GM04504 (cell line): ENCODE measurements at places on chromosomes 2 and 18.

- no peak for DNase-seq
Measured at GRCh38 chr2:238790833-238791230, 57.1 kb upstream of the TWIST2 start.

DNA sequence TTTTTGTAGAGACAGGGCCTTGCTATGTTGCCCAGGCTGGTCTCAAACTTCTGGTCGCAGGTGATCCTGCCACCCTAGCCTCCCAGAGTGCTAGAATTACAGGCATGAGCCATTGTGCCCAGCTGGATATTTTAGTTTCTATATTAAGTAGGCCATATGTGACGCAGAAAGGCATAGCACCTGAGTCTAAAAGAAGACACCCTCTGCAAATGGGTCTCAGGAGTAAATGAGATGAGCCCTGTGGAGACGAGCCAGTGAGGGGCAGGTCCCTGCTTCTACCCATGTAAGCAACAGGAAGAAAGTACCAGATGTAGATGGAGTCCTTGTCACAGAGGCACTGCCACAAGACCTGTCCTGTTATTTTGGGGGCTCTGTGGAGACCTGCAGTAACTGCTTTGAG lies 322.4 kb downstream of the PTPRM start:
- DNase-seq: no peak

DNA sequence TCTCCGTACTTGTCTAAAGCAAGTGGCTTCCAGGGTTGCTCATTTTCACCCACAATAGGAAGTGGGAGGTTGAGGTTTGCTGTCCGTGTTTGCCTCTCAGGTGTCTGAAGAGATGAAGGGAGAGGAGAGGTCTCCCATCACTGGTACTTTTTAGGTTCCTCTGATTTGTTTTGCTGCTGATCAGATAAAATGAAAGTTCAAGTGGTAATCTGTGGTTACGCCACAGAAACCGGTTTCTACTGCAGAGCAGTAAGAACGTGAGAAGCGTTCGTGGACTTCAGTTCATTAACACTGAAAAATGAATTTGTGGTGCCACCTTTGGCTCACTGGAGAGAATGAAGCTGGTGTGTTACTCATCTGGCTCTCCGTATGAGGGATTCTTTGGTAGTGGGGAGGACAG lies 118.2 kb downstream of the GBX2 start:
- DNase-seq: no peak

DNA sequence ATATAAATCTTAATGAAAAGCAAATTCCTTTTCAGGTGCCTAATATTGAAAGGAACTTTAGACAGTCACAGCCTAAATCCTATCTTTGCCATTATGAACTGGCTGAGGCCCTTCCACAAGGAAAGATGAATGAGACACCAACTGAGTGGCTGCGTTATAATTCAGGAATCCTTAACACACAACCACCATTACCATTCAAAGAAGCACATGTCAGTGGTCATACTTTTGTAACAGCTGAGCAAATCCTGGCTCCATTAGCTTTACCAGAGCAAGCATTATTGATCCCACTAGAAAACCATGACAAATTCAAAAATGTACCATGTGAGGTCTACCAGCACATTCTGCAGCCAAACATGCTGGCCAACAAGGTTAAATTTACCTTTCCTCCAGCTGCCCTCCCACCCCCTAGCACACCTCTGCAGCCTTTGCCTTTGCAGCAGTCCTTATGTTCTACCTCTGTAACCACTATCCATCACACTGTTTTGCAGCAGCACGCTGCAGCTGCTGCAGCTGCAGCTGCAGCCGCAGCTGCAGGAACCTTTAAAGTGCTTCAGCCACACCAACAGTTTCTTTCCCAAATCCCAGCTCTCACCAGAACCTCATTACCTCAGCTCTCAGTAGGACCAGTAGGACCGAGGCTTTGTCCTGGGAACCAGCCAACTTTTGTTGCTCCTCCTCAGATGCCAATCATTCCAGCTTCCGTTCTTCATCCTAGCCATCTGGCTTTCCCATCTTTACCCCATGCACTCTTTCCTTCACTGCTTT lies 340.1 kb downstream of the ZNF804A start:
- no peak for DNase-seq

GRCh38 chr2:206836722-206837121 lies 71.3 kb downstream of the FASTKD2 start:
- no peak for DNase-seq

DNA sequence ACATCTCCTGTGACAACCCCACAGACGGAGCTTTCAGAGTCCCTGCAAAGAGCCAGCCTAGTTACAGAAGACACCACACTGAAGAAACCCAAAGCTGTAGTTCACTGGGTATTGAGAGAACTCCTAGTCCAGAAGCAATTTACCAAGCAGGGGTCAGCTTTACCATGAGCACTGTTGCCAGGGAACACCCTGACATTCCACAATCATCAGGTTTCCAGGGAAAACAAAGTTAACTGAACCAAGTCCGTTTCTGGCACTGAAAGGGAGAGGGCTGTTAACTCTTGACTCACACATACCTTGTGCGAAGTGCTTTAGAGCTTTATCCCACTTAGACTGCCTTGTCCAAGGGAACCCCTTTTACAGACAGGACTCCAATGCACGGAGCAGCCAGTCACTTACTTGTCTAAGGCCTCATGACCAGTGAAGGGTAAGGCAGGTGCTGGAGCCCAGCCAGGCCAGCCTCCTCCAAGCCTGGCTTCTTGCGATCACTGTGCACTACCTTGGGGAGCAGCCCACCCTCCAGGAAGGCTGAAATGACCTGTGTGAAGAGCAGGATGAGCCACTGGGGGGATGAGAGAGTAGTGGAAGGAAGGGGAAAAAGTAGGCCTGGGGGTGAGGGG lies 53.9 kb downstream of the REEP1 start:
- no peak for DNase-seq

- DNase-seq: no peak
Measured at GRCh38 chr2:23656597-23656973, 270.3 kb downstream of the ATAD2B start.

- no peak for DNase-seq
Measured at GRCh38 chr2:236621786-236622185, 52.2 kb downstream of the ACKR3 start.

GRCh38 chr18:3115447-3116030 lies 102.6 kb upstream of the LPIN2 start:
- DNase-seq: no peak

DNA sequence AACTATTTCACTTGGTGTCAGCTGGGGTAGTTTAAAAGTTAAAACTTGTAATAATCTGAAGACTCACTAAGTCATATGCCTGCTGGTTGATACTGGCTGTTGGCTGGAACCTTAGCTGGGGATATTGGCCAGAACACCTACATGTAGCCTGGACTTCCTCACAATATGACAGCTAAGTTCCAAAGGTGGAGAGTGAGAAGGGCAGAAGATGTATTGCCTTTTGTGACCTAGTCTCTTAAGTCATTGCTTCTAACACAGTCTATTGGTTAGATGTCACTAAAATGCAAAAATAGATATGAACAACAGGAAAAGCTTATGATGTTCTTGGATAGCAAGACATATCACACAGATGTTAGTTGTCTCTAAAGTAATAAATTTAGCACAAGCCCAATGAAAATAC lies 113.2 kb upstream of the CHAC2 start:
- DNase-seq: no peak

- no peak for DNase-seq
Measured at GRCh38 chr18:46421973-46422551, 235.0 kb downstream of the LOXHD1 start.

DNA sequence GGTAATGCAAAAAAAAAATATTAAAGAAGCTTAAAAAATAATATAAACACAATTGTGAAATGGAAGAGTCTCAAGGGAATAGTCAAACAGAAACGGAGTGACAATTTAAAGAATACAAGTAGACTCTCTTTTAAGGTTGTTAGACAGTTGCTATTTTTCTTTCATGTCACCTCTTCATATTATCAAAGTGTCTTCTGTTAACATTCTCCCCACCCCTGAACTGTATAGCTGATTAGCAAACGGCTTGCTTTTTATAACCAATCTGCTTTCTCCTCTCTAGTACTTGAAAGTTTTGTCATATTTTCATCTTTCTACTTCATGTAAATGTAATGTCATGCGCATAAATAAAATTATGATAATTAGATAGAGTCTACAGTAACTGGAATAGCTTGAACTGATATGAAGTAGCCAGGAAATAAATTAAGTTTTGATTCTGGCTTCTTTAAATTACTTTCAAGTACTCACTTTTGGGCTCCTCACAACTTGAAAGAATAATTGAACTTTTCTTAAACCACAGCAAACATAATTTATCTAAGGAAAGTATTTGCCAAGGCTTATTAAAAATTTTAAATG lies 37.0 kb downstream of the BARD1 start:
- no peak for DNase-seq

- no peak for DNase-seq
Measured at GRCh38 chr2:71604726-71605120, 151.4 kb downstream of the DYSF start.

DNA sequence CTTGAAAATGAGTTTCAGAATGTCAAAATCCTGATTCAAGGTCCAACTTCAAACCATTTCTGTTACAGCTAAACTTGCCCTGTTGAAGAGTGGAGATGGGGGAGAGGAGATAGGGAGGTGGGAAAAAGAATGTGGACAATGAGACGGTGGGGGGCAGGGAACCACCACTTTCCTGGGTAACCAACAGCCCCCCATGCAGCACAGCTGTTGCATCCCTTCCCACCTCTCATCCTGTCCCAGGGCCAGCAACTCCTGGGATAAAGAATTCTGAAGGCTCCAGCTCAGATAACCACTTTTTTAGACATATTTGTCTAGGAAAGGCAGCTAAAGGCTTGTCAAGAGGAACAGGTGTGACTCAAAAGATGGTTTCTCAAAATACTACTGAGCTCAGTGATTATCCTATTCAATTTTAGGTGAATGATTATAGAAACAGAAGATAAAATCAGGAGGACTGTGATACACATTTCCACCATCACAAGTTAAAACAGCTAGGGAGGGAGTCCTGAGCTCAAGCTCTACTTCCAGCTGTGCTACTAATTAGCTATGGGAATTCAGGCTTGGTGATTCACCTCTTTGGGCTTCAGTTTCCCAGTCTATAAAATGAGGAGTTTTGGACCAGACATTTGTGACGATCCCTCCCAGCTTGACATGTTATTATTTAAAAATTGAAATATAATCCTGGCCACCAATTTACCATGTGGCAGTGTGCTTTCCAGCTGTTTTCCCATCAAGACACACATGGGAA lies 36.3 kb downstream of the HDHD2 start:
- DNase-seq: peak; percentile 82

DNA sequence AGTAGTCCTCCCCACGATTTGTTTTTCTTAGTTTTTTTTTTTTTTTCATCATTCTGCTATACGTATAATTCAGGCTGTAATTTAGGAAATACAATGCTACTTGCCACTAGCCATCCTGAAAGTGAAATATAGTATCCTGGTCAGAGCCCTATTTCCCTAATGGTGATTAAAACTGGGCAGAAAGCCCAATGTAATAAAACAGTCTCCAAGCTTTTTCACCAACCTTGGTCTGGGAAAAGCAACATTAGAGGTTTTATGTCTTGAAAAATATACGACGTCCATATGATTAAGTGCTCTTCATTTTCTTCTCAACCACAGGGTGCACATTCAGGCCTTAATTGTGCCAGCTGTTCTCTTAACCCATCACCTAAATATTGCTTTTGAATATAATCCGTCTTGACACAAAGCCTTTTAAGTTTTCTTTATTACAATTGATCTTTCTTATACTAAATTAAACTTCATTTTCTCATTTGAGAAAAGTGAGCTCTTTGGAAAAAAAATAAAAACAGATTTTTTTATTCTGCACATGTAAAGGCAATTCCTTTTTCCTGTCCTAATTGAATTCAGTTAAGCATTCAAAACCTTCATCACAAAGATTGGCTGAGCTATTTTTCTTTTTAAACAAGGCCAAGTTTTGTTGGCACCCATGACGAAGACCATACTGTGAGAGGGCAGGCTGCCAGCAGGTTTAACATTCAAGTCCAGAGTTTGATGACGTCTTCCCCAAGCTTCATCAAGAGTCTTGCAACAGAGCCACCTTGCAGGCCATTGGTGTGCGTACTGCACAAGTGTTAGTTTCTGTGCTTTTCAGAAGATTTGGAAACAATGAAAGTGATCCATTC lies 52.7 kb downstream of the MAP2 start:
- peak; percentile 35 for DNase-seq

DNA sequence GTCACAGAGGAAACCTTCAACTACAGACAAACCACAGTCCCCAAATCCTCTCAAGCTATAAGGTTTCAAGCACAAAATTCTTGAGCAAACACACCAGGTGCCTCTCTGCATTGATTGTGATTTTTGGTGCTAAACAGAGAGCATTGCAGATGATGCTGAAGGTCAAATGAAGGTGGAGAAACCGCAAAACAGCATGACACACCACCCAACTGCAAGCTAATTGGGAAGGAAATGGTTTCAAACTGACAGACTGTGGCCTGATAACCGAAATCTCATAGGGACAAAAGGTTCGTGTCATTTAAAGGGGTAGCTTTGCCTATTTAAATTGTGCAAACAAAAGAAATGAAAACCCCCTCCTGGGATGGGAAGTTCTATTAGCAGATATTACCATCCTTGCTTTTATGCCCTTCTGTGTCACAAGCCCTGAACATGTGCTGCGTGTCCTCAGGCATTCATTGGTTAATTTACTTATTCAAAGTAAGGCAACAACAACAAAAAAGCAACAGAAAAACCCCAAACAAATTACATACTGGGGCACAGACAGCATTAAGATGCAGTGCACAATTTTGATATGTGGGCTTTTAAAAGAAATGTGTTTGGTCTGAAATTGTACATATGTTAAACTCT lies 154.9 kb downstream of the AQP4 start:
- no peak for DNase-seq

GRCh38 chr2:204110338-204110741 lies 173.8 kb downstream of the ICOS start:
- DNase-seq: no peak

DNA sequence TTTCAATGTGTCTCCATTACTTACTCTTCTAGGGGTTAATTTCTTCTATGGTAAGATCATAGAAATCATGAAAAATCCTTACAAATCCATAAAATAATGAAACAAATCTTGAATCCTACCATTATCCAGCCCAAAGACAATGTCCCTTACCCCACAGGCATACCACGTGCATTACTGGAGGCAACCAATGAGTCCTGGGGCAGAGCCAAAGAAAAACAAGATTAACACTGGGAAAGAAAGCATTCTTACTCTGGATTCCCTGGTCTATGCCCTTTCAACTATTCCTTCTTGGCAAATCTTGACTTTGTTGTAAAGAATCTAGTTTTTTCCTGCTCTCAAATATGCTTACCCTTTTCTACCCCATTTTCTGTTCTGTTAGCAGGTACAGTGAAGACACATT lies 3.1 kb upstream of the GALNT1 start:
- DNase-seq: no peak

DNA sequence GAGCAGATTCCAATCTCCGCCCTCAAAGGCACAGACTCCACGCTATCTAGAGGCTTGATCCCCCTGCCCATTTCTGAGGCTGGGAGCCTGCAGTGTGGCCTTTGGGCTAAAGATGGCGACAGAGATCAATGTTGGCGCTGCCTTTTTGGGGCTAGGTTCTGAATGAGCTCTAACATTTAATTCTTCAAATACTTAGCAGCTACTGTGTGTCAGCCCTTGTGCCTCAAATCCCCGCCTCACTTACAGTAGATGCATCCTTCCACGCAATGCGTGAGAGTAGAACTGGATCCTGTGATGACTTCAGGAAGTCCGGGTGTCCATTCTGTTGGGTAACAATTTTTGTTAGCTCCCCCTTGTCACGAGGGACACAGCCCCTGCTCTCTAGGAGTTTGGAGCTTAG lies 12.4 kb downstream of the IL1F10 start:
- DNase-seq: no peak
